ENCODE measurements at places on chromosomes 3 and 15. TPM values are rescaled to one million over a fixed set of nuclear protein-coding genes. Genes with fewer than 3 reads are reported as not detected.

- no peak for DNase-seq
- no peak overlapping the region for H3K27ac ChIP-seq
- H3K36me3 ChIP-seq: no peaks in the 10 kb centered on the region
- no peaks in the 10 kb centered on the region for H3K4me1 ChIP-seq
These were observed 63.6 kb downstream of the MOBP start for GRCh38 chr3:39531066-39531465.

DNA sequence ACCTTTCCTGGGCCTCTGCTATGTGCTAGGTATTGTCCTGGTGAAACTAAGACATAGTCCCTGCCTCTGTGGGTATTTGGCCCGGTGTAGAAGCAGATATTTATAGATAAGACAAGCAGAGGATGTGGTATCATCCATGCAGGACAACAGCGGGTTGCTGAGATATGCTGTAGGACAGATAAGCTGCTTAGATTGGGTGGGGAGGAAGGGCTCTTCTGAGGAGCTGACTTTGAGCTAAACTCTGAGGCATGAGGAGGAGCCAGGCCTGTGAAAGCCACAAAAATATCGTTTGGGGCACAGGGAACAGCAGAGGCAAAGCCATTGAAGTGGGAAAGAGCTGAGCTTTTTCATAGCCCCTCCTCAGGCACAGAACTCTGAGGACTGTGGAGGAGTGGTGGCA, 492.5 kb upstream of the CFAP20DC start:
- no peaks in the 10 kb centered on the region for H3K27me3 ChIP-seq
- no peak overlapping the region for H3K4me3 ChIP-seq
- H3K4me1 ChIP-seq: no peaks in the 10 kb centered on the region
- no peak for DNase-seq
- no peak overlapping the region for H3K27ac ChIP-seq

DNA sequence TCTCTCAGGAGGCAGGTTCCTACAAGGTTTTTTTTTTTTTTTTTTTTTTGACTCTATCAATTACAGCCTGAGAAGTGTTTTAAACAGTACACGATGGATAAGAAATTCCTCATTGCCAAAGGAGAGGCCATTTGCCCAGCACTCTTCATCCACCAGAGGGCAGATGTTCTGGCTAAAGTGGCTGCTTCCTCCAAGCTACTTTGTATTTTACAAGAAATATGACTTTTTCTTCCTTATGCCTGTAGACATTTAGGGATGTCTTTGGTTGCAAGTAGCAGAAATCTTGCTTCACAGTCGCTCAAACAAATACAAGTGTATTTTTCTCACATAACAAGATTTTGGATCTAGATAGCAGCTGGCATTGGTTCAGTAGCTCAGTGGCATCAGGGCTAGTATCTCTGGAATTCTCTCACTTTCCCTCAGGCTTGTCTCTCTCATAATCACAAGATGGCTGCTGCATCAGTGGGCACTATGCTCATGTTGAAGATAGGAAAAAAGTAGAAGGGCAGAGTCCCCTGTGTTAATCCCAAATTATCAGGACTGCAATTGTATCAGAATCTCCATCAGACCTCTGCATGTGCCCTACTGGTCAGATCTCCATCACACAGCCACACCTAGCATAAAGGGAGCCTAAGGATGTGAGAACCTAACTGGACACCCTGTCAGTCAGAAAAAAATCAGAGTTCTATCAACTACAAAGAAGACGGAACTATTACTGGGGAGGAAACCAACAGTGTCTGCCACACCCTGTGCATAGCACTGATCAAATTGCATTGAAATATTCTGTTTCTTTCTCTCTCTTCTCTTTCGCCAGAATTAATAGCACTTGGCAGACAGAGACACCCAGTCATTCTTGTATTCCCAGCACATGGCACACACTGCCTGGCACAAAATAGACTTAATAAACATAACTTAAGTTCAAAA, 138.9 kb upstream of the COL8A1 start:
- H3K36me3 ChIP-seq: no peaks in the 10 kb centered on the region
- H3K27ac ChIP-seq: no peak overlapping the region
- H3K4me3 ChIP-seq: no peak overlapping the region
- peak; percentile 47 for DNase-seq
- no peaks in the 10 kb centered on the region for H3K27me3 ChIP-seq
- H3K4me1 ChIP-seq: no peaks in the 10 kb centered on the region

DNA sequence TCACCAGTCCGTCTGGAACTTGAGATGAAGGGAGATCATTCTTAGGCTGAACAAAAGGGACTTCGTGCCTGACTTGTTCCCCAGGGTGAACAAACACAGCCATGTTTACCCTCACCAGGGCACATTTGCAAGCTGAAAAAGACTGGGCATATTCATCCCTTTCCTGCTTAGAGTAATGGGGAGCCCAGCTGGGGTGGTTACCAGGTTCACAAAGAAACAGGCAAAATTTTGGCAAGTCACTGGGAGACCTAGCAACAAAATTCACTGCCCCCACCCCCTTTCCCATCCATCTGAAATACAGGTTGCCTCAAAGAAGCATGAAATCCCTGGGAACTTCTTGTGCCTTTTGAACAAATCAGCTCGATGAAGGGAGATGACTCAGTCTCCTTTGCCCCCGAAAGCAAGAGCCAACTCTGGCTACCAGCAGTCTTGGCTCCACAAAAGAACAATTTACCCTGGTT, 775.0 kb downstream of the SQOR start:
- no peaks in the 10 kb centered on the region for H3K36me3 ChIP-seq
- no peak overlapping the region for H3K4me3 ChIP-seq
- DNase-seq: no peak
- H3K27me3 ChIP-seq: no peaks in the 10 kb centered on the region
- no peaks in the 10 kb centered on the region for H3K4me1 ChIP-seq

CCDC191 gene
- total RNA-seq: 11.7 TPM

PLOD2 gene
- total RNA-seq: 66.0 TPM

DNA sequence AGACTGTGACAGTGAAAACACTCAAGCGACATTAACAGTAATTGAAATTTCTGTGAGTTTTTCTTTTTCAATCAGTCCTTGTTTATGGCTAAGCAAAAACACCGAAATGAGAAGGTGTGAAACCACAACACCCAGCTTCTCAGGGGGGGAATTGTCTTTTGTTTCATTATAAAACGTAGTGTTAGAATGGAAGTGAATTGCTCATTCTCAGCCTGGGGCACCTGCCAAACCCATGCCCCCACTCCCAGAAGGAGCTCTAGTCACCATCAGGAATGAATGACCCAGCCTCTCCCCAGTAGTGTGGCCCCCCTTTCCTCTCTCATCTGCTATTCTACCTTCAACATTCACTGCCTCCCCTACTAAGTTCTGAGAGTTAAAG, 185.8 kb upstream of the CFAP20DC start:
- no peak for DNase-seq
- no peak overlapping the region for H3K4me3 ChIP-seq
- no peak overlapping the region for H3K27ac ChIP-seq

CCDC9B gene
- total RNA-seq: 60.0 TPM

- H3K36me3 ChIP-seq: no peaks in the 10 kb centered on the region
- no peaks in the 10 kb centered on the region for H3K27me3 ChIP-seq
- DNase-seq: peak; percentile 72
- no peak overlapping the region for H3K27ac ChIP-seq
- no peak overlapping the region for H3K4me3 ChIP-seq
These were observed 35.7 kb downstream of the CORO2B start for GRCh38 chr15:68614286-68615035.

PFN2 gene
- total RNA-seq: 93.2 TPM

Data from kidney (tissue), 22 donors.